Astrocyte of the cerebellum (primary cell): ENCODE measurements at places on chromosomes 7 and 10.

DNA sequence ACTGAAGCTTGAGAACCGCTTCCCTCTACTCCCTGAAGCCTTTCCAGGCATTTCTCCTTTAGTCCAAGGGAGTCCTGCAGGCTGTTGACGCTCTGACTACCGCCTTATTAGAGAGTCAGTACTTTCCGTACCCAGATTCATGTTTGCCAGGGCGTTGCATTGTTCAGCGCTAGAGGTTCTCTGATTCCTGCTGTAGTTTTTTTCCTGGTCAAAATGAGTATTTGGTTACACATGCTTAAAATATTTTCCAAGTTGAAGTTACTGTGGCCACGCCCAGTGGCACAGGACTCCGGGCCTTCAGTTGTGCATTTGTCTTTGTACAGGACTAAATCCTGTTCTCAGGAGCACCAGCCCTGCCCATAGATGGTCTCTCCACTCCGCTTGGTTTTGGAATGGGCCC is 7.9 kb downstream of the MTURN start:
- DNase-seq: no peak

- peak; percentile 35 for DNase-seq
Observed at GRCh38 chr7:97145068-97145467, 27.6 kb downstream of the SDHAF3 start.

GRCh38 chr10:102245932-102246251 is 560 bp downstream of the GBF1 start:
- no peak for DNase-seq

GRCh38 chr7:137324796-137325696 is 18.5 kb downstream of the PTN start:
- no peak for DNase-seq

DNA sequence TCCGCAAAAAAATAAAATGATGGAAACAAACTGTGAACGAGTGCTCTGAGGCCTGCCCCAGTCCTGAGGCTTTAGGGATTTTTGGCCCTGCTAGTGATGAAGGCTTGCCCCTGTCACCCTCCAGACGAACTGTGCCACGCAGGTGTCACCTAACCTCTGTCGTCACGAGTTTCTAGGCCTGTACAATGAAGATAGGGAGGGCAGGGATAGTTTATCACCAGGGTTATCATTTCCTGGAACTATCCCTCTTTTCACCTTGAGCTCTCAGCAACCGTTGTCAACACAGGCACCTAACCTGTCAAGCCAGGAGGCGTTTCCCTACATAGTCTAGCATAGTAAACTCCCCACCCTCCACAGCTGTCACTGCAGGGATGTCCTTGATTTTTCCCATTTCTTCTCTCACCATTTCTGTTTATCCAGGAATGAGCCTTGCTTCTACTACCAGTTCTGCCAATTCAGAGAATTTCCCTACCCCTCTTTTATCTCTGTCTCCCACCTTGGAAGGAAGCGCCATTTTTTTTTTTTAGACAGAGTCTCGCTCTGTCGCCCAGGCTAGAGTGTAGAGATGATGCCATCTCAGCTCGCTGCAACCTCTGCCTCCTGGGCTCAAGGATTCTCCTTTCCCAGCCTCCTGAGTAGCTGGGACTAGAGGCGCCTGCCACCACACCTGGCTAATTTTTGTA is 2.2 kb upstream of the ACHE start:
- no peak for DNase-seq

DNA sequence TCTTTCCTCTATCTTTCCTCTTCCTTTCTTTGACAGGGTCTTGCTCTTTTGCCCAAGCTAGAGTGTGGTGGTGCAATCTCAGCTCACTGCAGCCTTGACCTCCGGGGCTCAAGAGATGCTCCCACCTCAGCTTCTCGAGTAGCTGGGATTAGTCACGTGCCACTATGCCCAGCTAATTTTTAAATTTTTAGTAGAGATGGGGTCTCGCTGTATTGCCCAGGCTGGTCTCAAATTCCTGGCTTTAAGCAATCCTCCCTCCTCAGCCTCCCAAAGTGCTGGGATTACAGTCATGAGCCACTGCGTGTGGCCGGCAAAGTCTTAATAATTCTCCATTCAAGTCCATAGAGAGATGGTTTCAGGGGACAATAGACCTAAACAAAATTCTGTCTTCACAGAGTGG is 40.2 kb downstream of the COL26A1 start:
- no peak for DNase-seq

- DNase-seq: no peak
Observed at GRCh38 chr7:70919481-70920073, 212.4 kb upstream of the GALNT17 start.

DNA sequence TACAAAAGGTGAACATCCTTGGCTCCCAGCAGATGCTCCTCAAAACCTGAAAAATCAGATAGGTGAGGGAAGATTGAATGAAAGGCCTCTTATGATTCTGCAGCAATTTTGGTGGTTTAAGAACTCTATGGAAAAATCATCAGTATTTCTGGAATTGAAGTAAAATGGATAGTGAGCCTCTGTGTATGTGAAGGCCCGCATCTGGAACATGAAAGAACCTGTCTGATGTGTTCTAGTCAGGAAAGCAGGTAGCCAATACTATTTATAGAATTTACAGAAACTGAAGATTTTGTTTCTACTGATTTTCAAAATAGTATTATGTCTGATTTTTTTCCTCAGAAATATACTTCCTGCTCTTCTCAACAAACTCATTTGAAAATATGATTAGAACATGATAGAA is 37.3 kb downstream of the EGFR start:
- no peak for DNase-seq

DNA sequence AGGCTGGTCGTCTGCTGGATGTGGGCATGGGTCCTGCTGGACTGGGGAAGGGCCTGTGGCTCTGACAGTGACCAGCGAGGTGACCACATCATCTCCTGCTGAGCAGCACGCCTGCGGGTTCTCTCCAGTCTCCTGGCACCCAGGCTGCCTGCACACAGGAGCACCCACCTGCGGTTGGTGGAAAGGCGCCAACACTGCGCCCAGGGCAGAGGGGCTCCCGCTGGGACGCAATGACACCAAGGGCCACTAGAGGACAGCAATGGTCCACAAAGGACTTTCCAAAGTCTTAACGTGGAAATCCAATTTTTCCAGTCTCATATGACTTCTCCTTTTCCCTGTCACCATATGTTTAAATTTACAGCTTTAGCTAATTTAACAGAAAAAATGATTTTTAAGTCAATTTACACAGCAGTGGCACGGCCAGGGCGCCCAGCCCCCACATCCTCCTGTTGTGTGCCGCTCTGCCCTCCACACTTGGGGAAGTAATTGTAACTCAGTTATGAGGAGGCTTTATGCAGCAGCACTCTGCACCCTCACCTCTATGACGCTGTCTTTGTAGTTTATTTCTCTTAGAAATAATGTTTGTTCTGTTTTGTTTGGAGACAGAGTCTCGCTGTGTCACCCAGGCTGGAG is 38.1 kb downstream of the CFAP46 start:
- DNase-seq: no peak

- DNase-seq: no peak
Observed at GRCh38 chr10:3006093-3006492, 61.3 kb upstream of the PFKP start.

- DNase-seq: peak; percentile 73
Observed at GRCh38 chr7:43869867-43870240, 537 bp upstream of the MRPS24 start.

DNA sequence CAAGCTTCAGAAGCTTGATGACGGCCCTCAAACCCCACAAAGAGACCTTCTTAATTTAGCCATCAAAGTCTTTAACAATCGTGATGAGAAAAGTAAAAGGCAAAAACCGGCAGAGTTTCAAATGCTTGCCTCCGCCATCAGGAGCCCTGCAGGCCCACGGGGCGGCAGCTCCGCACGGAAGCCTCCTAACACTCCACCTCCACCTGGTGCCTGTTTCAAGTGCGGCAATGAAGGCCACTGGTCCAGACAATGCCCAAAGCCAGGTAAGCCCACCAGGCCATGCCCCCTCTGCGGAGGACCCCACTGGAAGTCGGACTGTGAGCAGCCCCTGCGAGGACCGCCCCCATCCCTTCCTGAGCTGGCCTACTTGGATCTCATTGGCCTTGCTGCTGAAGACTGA is 43.6 kb downstream of the CBX3 start:
- no peak for DNase-seq

GRCh38 chr10:92407305-92408016 is 116.5 kb downstream of the MARCHF5 start:
- no peak for DNase-seq

GRCh38 chr10:76404531-76404930 is 973.1 kb downstream of the LRMDA start:
- no peak for DNase-seq

GRCh38 chr10:50788951-50789945 is 49.5 kb downstream of the ASAH2B start:
- DNase-seq: peak; percentile 57

- DNase-seq: no peak
Observed at GRCh38 chr7:6172910-6173295, 99.5 kb downstream of the CYTH3 start.

GRCh38 chr10:77877441-77878344 is 48.9 kb downstream of the DLG5 start:
- DNase-seq: no peak

DNA sequence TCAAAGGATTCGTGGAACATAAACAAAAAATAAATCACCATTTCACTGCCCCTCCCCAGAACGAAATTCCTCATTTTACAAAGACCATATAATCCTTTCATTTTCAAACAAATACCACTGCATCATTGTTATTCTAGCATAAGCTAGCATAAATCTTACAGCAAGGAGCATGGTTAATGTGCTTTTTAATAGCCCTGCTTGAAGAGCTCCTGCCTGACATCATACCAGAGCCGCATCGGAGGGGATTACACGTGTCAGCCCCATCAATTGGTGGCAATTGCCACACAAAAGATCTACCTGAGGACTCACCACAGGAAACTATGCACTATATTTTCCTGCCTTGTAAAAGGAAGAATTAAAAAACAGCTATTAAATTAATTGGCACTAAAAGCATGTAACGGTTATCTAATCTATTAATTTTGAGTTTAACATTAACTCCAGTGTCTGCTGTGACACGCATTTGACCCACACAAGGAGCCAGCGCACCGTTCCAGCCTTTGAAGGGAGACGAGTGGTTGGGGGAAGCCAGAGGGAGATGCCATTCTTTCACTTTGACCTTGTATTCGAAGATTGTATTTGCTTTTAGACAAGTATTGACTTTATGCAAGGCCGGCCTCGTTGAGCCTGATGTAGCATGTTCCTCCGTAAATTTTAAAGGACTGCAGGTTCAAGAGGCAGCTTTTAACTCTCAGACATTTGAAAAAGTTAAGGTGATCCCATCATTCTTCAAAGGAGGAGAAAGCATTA is 261.1 kb upstream of the RNF32 start:
- DNase-seq: no peak

DNA sequence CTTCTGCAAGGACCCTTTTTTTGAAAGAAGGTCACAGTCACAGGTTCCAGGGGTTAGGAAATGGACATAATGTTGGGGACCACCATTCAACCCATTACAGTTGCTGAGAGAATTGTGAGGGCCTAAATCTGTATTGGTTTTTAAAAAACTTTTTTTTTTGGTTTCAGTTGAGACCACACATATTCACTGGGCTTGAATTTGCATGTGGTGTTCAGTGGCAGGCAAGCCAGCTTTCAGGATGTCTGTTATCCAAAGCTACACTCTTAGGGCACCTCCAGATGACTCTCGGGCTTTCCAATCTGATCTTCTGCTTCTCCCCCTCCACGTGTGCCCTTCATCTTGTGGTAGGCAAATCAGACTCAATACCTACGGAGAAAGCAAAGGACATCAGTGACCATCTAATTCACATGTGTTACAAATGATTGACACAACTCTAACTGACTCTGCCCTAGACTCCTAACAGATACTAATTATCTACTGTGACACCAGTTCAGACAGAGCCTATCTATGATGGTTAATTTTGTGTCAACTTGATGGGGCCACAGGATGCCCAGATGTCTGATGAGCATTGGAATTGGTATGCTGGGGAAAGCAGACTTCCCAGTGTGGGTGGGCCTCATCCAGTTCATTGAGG is 93.3 kb upstream of the ELMO1 start:
- DNase-seq: no peak

GRCh38 chr10:119305860-119306513 is 98.6 kb downstream of the GRK5 start:
- DNase-seq: peak; percentile 92

DNA sequence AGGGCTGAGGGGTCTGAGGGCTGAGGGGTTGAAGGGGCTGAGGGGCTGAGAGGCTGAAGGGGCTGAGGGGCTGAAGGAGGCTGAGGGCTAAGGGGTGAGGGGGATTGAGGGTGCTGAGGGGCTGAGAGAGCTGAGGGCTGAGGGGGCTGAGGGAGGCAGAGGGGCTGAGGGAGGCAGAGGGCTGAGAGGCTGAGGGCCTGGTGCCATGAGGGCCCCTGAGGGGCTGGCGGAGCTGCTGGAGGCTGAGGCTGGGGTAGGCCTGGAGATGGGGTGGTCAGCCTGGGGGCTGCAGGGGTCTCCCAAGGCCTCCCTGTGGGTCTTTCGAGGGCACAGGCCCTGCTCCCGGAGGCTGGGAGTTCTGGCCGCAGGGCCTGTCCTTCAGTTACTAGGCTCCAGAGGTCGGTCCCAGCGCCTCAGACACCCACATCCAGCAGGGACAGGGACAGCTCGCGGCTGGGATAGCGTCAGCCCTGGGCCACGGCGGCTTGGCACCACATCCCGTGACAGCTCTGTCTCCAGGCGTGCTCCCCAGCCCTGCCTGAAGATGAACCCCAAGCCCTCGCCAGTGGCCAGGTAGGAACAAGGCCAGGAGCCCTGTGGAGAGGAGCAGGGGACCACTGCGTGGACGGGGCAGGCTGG is 16.9 kb downstream of the MYO1G start:
- DNase-seq: no peak
